CD8-positive, alpha-beta T cell (primary cell): ENCODE measurements at places on chromosomes 2 and 18. TPM values are rescaled to one million over a fixed set of nuclear protein-coding genes. Genes with fewer than 3 reads are reported as not detected.

Gene TLX2
- total RNA-seq = not detected

Gene GRB14
- not detected for total RNA-seq

Gene APLF
- 4.1 TPM for total RNA-seq

Gene KCNE4
- not detected for total RNA-seq

Gene LYG2
- total RNA-seq = not detected

Gene EHBP1
- total RNA-seq = 16.7 TPM

Gene STPG4
- total RNA-seq = 0.39 TPM

Gene CHRNG
- not detected for total RNA-seq

Gene LRP1B
- total RNA-seq = not detected

Gene MYCN
- not detected for total RNA-seq

Gene GNLY
- 92.9 TPM for total RNA-seq

Gene PROKR1
- total RNA-seq = not detected

Gene CRIM1
- 5.3 TPM for total RNA-seq

Gene SLC4A3
- not detected for total RNA-seq

Gene TOGARAM2
- 4.6 TPM for total RNA-seq

Gene WNT10A
- 4.9 TPM for total RNA-seq

Gene EMX1
- total RNA-seq = not detected
